CD4-positive, alpha-beta memory T cell (primary cell): ENCODE measurements at places on chromosomes 12 and 14.

DNA sequence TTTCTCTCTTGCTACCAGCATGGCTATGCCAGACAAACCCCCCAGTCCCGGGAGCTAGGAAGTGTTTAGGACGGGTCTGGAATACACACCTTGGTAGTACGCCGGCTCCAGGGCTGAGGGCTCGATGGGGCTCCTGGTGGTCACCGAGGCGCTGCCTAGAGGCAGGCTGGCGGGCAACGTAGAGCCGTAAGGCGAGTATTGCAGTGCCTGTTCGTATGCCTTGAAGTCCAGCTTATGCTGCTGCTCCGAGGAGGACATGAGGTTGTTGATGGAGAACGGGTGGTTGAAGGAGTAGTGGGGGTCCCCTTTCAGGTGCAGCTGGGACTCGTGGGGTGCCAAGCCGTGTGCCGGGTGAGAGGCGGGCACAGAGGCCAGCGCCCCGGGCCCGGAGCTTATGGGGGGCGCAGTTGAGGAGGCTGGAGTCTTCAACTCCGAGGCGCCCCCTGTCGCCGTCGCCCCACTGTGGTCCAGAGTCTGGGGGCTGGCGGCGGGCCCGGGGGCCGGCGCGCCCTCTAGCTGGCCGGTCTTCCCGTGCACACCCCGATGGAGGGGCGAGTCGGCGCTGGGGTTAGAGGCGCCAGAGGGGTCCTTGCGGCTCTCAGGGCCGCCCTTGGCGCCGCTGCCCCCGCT lies 3.6 kb downstream of the FOXA1 start:
- no peak for DNase-seq

GRCh38 chr14:21098892-21099595 lies 589 bp upstream of the ZNF219 start:
- DNase-seq: no peak

GRCh38 chr12:63206909-63207308 lies 55.9 kb upstream of the AVPR1A start:
- DNase-seq: no peak

DNA sequence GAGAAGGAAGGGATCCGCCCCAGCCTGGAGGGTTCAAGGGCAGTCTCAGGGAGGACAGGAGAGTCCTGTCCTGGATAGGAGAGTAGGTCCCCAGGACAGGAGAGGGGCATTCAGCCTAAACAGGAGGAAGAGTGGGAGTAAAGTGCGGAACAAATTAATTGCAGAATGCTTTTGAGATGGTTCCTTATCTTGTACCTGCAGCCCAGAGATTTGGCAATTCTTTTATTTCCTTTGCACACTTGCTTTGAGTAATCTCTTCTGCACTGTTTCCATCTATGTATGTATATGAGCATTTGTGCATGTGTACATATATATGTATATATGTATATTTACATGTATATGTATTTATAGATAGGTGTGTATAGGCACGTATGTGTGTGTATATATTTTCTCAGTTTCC lies 22.7 kb downstream of the PLEK2 start:
- no peak for DNase-seq

DNA sequence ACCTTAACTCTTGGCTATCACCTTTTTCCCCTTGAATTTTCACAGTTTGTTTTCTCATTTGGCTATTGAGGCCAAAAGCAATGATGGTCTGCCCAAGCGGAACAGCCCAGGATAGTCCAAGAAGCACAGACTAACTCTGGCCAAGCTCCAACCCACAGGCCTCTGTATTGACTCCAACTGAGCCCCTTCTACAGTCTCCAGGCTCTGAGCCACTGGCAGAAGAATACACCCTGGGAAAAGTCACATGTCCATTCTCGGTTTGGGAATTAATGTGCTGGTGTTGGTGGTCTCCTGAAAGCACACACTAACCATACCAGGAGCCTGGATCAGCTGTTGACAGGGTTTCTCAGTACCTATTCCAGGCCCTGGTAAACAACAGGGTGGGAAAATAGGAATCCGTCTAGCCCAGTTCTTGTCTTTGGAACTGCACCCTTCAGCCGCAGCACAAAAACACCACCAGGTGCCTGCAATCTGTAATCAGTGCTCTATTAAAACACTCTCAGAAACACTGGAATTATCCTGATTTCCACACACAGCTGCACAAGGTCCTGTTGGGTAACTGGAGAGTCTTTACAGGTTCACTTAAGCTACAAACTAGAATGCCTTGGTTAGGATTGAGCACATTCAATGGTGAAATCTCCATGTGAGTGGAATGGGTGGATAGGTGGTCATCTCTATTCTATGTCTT lies 63.6 kb downstream of the STXBP6 start:
- DNase-seq: no peak

GRCh38 chr14:40870252-40870651 lies 736.4 kb upstream of the LRFN5 start:
- no peak for DNase-seq

DNA sequence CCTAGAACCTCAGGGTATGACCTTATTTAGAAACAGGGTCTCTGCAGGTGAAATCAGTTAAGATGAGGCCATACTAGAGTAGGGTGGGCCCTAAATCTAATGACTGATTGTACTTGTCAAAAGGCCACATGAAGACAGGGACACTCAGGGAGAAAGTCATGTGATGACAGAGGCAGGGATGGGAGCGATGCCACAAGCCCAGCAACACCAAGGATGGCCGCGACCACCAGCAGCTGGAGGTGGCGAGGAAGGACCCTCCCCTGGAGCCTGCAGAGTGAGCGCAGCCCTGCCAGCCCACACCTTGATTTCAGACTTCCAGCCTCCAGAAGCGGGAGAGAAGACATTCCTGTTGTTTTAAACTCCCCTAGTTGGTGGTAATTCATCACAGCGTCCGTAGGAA lies 199.9 kb downstream of the PHETA1 start:
- DNase-seq: no peak

DNA sequence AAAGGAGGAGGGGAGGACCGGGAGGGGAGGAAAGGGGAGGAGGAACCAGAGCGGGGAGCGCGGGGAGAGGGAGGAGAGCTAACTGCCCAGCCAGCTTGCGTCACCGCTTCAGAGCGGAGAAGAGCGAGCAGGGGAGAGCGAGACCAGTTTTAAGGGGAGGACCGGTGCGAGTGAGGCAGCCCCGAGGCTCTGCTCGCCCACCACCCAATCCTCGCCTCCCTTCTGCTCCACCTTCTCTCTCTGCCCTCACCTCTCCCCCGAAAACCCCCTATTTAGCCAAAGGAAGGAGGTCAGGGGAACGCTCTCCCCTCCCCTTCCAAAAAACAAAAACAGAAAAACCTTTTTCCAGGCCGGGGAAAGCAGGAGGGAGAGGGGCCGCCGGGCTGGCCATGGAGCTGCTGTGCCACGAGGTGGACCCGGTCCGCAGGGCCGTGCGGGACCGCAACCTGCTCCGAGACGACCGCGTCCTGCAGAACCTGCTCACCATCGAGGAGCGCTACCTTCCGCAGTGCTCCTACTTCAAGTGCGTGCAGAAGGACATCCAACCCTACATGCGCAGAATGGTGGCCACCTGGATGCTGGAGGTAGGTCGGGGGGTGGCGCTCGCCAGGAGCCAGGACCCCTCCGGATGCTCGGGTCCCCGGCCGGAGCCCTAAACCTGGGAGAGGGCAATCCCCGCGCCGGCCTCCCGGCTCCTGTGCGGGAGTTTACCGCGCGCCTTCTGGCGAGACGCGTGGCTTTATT lies at the start of gene CCND2:
Gene CCND2, plus strand, starts transcription at position 111 of the 744 bp plus-strand sequence. Its CDS starts 279 bp downstream, at position 390.
- DNase-seq: peak; percentile 85

DNA sequence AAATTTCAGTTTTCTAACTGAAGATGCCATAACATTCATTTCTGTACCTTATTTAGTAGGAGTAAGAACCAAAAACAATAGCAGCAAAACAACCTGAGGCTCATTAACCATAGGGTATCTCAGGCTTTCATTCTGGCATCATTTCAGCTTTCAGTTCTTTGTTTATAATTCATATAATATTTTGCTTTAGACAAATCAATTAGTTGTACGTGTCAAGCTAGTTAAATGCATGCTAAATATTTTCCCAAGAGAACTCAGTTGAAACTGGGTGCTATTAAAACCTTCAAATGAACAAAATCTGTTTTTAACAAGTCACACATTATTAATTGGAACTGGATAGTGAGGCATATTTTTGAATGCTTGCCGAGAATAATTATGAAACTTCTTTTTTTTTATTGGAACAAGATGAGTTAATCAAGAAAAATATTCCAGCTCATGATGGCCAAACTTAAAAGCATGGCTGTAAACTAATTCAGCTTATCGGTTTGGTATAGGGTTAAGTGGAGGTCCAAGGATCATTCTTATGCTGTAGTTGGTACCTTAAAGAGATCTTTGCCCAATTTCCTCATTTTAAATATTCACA lies 442.7 kb downstream of the BTG1 start:
- DNase-seq: no peak

GRCh38 chr12:7498809-7499208 lies 4.8 kb downstream of the CD163 start:
- no peak for DNase-seq

- DNase-seq: no peak
These were observed 1788.7 kb upstream of the FLRT2 start for GRCh38 chr14:83741269-83741668.

- DNase-seq: no peak
These were observed 8.5 kb downstream of the VASH1 start for GRCh38 chr14:76769636-76770292.

DNA sequence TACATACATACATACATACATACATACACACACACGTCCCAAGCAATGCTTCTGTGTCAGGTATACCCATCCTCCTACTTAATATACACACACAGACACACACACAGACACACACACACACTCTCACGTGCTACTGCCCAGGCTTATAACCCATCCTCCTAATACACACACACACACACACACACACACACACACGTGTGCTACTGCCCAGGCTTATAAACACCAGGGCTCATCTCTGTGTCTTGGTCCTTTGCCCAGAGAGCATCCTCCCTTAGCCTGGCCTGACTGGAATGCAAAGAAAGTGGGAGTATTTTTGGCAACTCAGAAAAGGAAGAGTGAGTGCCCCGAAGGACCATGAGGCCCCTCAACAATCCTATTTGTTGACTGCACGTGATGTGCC lies 129.0 kb downstream of the RBM19 start:
- no peak for DNase-seq

DNA sequence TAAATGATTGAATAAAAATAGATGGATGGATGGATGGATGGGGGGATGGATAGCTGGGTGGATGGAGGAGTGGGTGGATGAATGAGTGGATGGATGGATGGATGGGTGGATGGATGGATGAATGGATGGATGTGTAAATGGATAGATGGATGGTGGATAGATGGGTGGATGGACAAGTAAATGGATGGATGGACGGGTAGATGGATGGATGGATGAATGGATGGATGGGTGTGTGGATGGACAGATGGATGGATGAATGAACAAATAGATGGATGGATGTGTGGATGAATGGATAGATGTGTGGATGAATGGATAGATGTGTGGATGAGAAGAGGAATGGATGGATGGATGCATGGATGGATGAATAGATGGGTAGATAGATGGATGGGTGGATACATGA lies 490.8 kb downstream of the VRK1 start:
- DNase-seq: no peak

DNA sequence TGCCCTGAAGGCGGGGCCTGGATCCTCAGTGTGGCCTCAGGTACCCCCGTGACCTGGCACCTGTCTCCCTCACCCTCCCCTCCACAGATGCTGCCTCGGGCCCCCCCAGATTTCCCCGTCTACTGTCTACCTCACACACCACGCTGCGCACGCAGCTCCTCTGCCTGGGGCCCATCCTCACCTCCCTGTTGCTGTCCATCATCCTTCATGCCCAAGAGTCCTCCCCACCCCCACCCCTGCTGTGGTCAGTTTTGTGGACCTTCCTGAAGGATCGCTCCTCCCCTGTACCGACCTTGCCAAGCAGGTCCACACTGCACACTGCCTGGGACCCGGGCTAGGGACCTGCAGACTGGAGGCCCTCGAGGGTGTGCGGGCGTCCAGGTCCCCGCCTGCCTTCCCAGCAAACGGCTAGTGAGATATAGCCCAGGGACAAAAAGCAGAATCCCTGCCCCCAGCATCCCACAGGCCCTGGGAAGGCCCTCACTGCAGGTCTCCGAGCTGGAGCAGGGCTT lies 197.4 kb upstream of the DIO3 start:
- no peak for DNase-seq

DNA sequence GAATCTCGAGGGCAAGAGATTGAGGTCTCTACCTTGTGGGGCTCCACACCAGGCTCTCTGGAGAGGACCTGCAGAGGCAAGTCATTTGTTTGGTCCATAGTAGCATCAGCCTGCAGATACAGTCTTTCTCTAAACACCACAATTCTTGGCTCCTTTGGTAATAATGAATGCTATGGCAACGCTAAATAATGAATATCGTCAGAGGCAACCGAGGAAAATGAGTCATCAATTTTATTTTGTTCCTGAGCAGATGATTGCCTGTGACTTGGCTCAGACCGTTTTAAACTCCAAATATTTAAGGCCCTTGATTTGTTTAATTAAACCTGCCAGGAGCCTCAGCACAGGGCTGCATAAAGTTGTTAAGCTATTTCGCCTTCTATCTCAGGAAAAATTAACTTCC lies 924.1 kb upstream of the TMEM132C start:
- no peak for DNase-seq

- no peak for DNase-seq
These were observed 114.4 kb upstream of the TMEM233 start for GRCh38 chr12:119479121-119479561.

DNA sequence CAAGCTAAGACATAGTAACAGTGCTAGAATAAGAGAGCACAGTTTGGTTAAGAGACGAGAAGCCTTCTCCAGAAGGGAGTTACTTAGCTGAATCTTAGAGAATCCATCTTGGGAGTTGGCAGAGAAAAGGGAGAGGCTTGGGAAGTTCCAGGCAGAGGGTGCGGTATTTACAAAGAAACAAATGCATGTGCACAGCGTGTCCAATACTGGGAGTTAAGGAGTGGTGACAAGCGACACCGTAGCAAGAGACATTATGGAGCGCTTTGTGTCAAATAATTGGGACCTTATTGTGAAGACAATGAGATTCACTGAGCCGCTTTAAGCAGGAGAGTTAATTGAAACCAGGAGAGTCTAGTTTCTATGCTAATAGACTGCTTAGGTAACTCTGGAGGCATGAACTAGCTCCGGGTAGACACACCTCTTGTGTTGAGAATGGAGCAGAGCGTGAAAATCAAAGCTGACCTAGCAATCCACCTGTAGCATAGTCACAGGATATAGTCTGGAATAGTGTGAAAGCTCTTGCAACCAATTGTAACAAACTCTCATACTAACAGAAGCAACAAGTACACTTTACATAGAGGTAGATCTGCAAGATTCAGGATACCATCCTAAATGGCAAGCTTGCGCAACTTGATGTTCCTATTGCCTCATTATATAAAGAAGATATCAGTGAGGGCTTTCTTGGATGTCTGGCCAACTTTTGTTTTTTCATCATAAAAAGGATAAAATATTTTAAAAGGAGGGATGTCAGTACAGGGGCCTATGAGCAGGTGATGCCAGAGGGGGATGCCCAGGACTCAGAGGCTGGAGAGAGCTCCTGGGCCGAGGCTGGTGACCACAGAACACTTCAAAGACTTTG lies 5.3 kb downstream of the ALDH1L2 start:
- no peak for DNase-seq

- no peak for DNase-seq
These were observed 57.0 kb downstream of the MON2 start for GRCh38 chr12:62523619-62524018.
